ENCODE measurements at places on chromosomes 12 and 14. TPM values are rescaled to one million over a fixed set of nuclear protein-coding genes. Genes with fewer than 3 reads are reported as not detected.

GRCh38 chr14:71533390-71533789 lies 398.8 kb upstream of the RGS6 start:
- DNase-seq, result no peak

- no peak for DNase-seq
These were observed 822 bp upstream of the RDH5 start for GRCh38 chr12:55719371-55719770.

- DNase-seq, result no peak
These were observed 132.8 kb downstream of the VRK1 start for GRCh38 chr14:96929950-96930349.

DNA sequence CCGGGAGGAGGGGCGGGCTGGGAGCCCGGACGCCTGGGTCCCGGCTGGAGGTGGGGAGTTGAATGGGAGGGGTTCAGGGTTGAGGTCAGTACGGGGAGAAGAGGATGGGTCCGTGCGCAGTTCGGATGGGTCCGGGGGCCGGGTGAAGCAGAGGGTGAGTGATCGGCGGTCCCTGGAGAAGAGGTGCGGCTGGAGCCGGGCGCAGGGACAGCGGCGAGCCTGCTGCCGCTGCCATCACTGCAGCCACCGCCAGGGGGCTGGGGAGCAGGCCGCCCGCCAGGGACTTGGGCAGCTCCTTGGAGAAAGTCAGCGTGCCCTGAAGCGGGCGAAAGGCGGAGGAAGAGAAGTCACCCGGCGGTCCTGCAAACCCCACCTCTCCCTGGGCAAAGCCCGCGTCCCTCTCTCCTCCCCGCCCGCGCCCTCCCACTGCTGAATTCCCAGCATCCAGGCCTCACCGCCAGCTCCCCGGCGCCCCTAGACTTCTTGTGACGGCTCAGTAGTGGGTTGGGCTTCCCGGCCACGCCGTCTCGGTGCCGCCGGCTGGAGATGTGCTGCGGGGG lies 6.0 kb upstream of the GPR84 start:
- no peak for DNase-seq

KRT74 gene
- not detected for total RNA-seq

SIX4 gene
- 1.1 TPM for total RNA-seq

All from activated T-helper 1 cell treated with anti-CD3 and anti-CD28 coated beads, Interleukin-12 subunit alpha, Interleukin-12 subunit beta, Interleukin-2, Interleukin-4 antibody, amounts not matched to agents 30 ng/mL and 10 ng/mL and 1 ng/mL, durations not matched to agents 14 hours and 24 hours and 36 hours (primary cell).